ENCODE measurements at places on chromosomes 11 and 22.

DNA sequence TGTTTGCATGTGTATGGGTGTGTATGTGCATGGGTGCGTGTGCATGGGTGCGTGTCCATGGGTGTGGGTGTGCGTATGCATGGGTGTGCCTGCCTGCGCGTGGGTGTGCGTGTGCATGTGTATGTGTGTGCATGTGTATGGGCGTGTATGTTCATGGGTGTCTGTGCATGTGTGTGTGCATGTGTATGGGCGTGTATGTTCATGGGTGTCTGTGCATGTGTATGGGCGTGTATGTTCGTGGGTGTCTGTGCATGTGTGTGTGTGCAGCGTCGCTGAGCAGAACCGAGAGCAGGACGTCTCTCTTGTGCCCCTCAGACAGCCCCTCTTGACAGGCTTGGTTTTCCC is 13.9 kb downstream of the IL17REL start:
- no peak for DNase-seq

DNA sequence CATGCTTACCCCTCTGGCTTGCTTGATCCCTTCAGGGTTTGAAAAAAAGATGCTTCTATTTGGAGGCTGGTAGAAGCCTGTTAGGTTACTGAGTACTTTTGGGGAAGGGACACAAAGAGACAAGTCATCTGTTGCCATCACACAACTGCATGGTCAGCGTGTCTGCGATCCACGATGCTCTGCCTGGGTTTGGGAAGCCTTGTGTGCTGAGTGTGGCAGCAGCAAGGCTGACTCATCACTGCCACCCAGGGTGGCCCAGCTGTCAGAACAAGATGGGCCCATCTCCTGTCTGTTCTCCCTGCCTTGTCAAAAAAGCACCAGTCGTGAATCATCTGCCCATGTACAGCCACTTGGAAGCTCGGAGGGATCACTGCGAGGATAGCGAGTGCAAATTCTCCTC is 26.2 kb downstream of the UBASH3B start:
- no peak for DNase-seq

GRCh38 chr11:118240999-118241763 is 11.0 kb downstream of the MPZL3 start:
- peak; percentile 77 for DNase-seq

DNA sequence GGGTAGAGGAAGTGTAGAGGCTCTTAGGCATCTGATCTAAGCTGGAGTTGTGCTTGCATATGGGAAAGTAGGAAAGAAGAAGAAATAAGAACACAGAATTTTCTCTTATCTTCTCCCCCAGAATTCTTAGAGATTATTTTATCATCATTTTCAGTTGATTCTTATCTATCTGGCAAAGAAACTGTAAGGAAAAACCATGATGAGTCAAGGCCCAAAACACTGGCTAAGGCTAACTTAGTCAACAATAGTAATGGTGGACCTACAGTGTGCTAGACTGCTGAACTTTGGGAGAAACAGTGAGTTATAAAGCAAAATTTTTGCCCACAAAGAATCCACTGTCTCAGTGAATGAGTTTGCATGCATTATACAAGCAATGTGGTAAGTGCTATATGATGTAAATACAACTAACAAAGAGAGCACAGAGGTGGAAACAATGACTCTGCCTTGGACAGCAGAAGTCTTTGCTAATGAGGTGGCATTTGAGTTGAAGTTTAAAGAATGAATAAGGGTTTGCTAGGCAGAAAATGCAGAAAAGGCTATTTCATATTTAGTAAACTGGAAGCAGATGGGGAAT is 344.5 kb upstream of the PLET1 start:
- DNase-seq = no peak

DNA sequence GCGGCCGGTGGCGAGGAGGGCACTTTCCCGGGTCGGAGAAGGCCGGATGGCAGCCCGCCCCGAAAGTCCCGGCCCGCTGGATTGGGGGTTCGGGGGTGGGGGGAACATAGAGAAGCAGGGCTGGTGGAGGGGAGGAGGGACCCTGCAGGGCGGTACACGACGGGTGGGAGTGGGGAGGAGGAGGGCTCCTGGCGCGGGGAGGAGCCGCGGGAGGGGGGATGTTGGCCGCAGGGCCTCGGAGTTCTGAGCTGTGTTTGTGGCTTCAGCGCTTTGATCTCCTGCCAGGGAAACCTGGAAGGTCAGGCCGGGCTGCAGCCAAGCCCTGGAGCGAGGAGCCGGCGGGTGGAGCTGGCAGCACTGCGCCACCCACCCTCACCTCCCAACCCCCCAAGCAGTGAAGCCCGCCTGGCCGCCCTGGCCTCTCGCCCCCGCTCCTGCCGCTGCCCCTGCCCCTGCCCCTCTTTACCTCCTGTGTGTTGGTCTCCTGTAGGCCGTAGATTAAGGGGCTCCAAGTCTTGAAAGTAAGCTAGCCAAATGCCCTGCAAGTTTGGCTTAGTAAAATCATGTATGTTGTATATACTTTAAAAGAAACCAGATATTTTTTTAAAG is 30.9 kb downstream of the C22orf31 start:
- DNase-seq = no peak

GRCh38 chr11:7570241-7570640 is 56.4 kb downstream of the PPFIBP2 start:
- DNase-seq = no peak

DNA sequence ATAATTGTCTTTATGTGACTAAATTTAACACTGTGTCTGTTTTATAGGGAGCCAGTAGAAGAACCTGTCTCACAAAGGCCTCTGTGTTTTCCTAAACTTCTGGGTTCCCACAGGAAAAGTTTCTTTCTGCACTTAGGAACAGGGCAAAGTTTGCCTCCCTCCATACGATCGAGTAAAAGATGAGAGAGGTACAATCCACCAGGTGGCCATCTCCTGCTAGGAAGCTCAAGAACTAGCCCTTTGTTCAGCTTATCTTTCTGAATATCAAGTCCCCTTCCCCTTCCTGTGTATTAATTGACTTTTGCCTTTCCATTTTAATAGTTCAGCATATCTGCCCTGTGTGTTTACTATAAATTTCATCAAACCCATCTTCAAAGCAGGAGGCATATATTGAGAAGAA is 18.0 kb downstream of the CSNK2A3 start:
- DNase-seq = no peak

- no peak for DNase-seq
These were observed 216.3 kb downstream of the DDX10 start for GRCh38 chr11:108881131-108881530.

- no peak for DNase-seq
These were observed 300.4 kb upstream of the B3GAT1 start for GRCh38 chr11:134712228-134713145.

GRCh38 chr22:35409783-35410662 is 10.1 kb downstream of the MCM5 start:
- DNase-seq = no peak

GRCh38 chr11:70654016-70654415 is 255.7 kb downstream of the CTTN start:
- DNase-seq = no peak

DNA sequence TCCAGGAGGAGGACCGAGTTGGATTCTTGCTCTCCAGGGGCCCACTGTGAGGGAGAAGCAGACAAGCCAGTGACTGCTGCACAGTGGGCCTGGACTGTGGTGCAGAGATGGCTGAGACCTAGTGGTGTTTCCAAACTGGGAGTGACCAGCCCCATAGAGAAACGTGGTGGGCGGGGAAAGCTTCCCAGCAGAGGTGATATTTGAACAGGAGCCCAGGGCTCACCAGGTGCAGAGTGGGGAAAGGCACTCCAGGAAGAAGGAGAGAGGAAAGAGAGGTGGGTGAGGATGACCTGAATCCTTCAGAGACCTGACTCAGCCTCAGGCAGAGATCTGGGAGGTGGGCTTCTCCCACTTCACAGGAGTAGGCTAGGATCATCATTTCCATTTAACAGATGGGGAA is 52.1 kb upstream of the RASD2 start:
- no peak for DNase-seq

- no peak for DNase-seq
These were observed 53.5 kb downstream of the KCNJ4 start for GRCh38 chr22:38401336-38402084.

GRCh38 chr11:112911124-112911523 is 50.1 kb upstream of the NCAM1 start:
- DNase-seq = no peak

DNA sequence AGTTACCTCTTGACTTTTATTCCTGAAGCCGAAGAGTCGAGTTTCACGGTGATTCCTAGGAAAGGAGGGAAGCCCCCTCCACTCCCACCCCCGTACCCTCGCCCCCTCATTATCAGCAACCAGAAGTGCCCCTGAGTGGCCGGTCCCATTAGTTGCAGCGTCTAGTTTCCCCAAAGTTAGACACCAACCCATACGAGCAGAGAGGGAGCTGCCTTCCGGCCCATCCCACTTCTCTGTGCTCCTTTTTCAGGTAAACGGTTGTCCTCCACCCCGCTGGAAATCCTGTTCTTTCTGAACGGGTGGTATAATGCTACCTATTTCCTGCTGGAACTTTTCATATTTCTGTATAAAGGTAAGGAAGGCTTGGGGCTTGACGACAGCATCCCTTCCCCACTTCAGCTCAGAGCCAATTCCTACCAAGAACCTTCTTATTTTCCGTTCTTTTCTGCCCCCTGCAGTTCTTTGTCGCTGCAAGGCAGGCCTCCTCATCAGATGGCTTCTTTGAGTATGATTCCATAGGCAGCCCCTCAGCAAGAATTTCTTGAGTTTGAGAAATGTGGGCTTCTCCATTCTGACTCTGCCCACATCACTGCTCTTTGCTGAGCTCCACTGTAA is 701 bp downstream of the TMEM216 start:
- no peak for DNase-seq

GRCh38 chr11:45324459-45324858 is 38.3 kb upstream of the SYT13 start:
- no peak for DNase-seq

DNA sequence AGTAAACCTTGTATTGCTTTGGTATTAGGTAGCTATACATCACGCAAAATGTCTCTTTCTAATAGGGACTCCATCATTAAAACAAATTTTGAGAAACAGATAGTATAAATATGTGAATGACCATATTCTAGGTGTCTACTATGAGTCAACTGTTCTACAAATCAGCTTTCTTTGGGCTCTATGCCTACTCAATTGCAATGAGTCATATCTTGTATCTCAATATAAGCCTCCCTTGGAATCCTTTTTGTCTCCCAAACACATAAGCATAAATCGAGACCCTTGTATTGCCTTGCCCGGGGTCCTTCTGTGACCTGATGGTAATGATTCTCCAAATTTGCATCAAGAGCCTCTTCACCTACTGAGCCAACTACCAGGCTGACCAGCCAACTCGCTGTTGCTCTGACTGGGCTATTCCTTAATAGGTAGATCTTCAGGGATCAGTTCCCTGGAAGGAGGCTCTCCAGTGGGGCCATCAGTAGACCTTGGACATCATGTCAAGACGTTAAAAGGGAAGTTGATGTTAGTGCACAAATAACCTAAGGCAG is 22.2 kb downstream of the BLID start:
- DNase-seq = no peak

GRCh38 chr11:121550247-121551030 is 97.7 kb upstream of the SORL1-AS1 start:
- DNase-seq = no peak

GRCh38 chr11:67262731-67263675 is 3.3 kb upstream of the GRK2 start:
- DNase-seq = peak; percentile 57

- DNase-seq = no peak
These were observed 25.8 kb upstream of the PPARA start for GRCh38 chr22:46124383-46125144.

DNA sequence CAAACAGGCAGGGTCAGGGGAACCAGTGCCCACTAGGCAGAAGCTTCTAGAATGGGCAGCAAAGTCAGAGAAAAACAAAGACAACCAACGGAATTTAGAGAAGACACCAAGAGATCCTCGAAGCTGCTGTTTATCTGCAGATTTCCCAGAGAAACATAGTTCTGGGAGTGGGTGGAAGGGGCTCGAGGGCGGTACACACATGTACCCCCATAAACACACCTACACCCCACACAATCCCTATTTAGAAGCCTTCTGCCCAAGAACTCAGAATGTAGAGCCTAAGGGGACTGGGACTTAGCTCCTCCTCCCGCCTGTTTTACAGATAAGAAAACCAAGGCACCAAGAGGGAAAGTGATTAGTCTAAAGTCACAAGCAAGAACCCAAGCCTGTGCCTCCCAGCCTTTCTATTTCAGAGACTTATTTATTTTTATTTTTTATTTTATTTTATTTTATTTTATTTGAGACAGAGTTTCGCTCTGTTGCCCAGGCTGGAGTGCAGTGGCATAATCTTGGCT is 6.4 kb downstream of the NPTXR start:
- DNase-seq = no peak

DNA sequence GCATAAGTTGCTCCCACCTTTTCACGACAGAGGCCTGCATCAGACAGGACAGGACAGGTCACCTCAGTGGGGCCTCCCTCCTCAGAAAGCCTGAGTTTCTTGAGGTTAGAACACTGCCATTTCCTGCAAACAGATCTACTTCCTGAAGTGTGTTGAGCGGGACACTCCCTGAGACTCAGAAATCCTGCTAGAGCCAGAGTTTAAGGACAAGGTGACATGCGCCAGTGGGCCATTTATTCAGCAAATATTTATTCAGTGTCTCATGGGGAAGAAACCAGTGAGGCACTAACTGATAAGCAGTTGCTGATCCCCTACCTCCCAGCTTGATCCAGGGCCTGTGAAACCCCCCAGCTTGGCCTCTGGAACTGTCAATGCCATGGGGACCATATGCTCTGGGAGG is 454.6 kb downstream of the SOX6 start:
- DNase-seq = no peak

- DNase-seq = no peak
These were observed 5.0 kb downstream of the MIF start for GRCh38 chr22:23899042-23899745.

DNA sequence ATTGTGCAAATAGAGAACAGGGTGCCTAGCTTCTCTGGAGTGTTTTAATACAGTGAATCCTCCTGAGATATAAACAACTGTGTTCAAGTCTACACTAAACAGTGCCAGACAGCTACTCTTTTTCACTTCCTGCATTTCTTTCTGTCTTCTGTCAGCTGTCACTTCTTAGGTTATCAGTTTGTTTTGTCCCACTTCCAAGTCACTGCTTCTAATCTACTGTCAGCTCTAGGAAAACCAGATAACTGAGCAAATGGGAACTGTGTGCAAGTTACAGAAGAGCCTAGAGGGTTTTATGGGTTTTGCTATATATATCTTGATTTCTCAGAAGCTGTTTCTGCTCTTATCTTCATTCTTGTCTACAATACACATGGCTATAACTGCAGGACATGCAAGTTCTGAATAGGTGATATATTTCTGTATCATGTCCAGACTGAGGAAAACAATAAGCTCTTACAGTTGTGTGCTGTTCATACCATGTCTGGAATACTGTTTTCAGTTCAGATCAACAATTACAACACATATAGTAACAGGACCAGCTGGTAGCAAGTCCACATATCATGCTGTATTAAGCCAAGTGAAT is 5.8 kb downstream of the PITPNB start:
- no peak for DNase-seq

- DNase-seq = no peak
These were observed 58.7 kb downstream of the AHNAK start for GRCh38 chr11:62487738-62488551.

- no peak for DNase-seq
These were observed 417.7 kb downstream of the BUD13 start for GRCh38 chr11:116355104-116355503.
